ENCODE measurements at places on chromosomes 4 and X.

- DNase-seq: no peak
These were observed 94.6 kb downstream of the UBE2K start for GRCh38 chr4:39792529-39792928.

GRCh38 chr4:105596684-105597083 lies 44.3 kb downstream of the ARHGEF38 start:
- DNase-seq: no peak

- no peak for DNase-seq
These were observed 9.2 kb upstream of the TREX2 start for GRCh38 chrX:153454901-153455550.

DNA sequence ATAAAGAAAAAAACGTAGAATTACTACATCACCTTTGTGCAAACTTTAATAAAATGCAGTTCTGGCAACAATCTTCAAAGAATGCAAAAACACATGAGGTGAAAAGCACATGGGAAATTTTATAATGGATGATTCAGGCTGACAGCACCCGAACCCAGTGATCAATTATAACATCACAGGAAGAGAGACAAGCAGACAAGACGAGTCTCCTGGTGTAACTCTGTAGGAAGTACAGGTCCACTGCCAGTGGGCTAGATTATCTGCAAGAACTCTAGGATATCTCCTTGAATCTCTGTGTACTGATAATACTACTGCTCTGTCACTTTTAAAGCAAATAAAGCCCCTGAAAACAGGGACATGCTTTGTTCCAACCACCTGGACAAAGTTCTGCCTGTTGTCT lies 58.9 kb upstream of the NXF3 start:
- no peak for DNase-seq

GRCh38 chr4:77158487-77158861 lies 1.5 kb downstream of the CCNG2 start:
- DNase-seq: no peak

GRCh38 chr4:40316333-40316781 lies 18.8 kb upstream of the CHRNA9 start:
- DNase-seq: no peak

- no peak for DNase-seq
These were observed 60.9 kb upstream of the SOD3 start for GRCh38 chr4:24734511-24734910.

Data from stimulated activated CD8-positive, alpha-beta memory T cell treated with anti-CD3 and anti-CD28 coated beads, Interleukin-4, amount 100 ng/mL, for 4 hours (primary cell).